ENCODE measurements at places on chromosomes 3 and 15.

DNA sequence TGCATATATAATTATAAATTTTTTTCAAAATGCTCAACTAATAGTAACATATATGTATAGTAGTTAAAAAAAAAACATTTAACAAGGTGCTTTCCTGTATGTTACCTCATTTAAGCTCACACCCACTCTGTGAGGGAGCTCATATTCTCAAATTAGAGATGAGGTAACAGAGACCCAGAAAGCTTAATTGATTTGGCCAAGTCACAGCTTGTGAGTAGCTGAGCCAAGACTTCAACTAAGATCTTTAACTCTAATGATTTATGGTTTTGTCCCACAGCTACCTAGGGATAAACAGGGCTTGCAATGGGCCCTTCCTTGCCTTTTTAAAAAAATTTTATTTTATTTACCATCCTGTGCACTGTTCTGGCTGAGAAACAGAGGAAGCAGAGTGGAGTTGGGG, 230.0 kb upstream of the GOLIM4 start:
- no peak for DNase-seq

DNA sequence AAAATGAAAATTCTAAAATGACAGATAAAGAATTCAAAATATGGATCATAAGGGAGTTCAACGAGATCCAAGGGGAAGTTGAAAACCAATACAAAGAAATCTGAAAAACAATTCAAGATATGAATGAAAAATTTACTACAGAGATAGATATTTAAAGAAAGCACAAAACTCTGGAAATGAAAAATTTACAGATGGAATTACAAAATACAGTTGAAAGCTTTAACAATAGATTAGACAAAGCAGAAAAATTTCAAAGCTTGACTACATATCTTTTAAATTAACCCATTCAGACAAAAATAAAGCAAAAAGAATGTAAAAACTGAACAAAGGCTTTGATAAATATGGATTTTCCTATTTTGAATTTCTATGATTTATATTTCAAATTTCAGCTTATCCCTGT, 211.1 kb downstream of the SLC9A9 start:
- no peak for DNase-seq

DNA sequence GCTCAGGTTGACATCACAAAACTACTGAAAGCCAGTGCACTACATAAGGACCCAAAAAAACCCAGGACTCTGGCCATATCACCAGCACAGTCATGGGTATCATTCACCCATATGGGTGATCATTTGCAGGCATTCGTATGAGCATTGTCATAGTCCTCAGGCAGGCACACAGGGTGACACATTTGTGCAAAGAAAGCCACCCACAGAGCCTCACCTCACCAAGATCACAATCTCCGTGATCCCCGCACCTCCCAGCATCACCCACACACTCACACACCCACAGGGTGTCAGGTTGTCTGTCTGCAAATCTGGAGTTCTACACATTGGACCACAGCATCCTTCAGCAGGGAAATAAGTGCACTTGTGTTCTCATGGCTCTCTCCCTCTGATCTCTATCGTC, 166.0 kb upstream of the LPP start:
- DNase-seq: no peak

DNA sequence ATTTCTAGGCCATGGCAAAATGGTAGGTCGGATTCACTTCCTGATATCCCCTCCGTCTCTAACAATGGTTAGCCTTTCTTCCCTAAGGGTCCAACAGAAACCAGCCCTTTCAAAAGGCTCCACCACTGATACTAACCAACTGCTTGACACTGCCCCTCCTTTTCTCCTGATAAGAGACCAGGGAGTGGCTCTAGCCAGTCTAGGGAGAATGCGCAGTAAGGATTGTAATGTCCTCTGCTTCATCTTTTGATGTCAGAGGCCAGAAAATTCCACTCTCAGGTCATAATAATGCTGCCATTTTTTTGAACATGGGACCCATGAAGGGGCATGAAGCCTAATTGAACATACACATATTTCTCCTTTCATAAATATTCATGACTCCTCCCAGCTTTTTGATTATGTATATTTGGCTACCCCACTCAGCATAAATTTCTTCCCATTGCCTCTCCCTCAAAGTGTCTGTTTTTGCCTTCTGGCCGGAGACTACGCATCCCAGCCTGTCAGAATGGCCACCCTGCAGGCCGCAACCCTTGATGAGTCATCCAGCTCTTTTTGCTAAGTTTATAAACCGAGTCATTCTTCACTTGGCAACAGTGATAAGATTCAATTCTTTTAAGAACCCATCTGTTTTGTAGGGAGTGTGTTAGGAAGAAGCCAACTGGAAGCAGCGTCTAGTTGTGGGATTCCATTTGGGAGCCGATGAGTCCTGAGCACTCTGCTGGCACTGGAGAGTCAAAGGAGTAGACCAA, 189.0 kb upstream of the MCTP2 start:
- DNase-seq: no peak

GRCh38 chr15:69185706-69186105, 25.3 kb downstream of the GLCE start:
- DNase-seq: no peak

GRCh38 chr3:170532573-170532972, 53.3 kb downstream of the SLC7A14 start:
- no peak for DNase-seq

DNA sequence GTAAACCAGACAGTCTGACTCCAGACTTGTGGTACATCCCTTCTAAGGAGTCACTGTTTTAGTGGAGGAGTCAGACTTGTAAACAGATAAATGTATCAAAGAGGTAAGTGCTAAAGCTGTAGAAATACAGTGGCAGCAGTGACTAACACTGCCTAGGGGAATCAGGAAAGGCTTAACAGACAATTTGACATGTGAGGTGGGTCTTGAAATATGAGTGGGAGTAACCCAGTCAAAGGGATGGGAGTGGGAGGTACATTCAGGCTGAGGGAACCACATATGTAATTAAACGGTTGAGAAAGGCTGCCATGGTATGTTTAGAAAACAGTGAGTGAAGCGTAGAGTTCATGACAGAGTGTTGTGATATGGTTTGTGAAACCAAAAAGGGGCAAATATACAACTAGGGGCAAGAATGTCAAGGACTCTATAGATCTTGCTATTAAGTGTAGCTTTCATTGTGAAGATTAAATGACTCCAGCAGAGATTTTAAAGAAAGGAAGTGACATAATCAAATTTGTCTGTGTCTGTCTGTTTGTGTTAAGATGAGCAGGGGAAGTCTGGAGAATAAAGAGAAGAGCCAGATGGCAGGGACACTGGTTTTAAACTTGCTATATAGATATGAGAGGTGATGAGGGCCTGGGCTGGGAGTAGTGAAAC, 11.2 kb upstream of the ALCAM start:
- DNase-seq: no peak

- DNase-seq: no peak
Measured at GRCh38 chr3:140974900-140975299, 33.3 kb downstream of the SLC25A36 start.

- no peak for DNase-seq
Measured at GRCh38 chr3:16883057-16883722, 1.6 kb upstream of the PLCL2 start.

DNA sequence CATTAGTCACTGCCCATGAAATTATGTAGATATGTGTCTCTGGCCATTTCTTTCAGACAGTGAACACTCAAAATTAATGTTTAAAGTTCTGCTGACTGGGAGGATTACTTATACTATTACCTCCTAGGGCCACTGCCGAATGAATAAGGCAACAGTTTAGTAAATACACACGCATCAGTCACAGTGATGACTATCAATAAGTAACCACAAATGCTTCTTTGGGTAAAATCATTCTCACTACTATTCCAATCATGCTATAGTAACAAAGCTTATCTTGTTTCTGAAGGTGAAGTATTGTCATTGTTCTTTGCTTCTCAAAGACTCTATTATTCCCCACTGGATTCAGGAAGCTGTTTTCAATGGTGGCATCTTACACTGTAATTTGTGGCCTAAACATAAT, 478.8 kb downstream of the EPHA3 start:
- DNase-seq: no peak

Measured in adrenal gland (tissue), 19 donors.